ENCODE measurements at places on chromosomes 2 and 18.

GRCh38 chr18:12477606-12478005 is 69.9 kb downstream of the PRELID3A start:
- DNase-seq, result no peak

DNA sequence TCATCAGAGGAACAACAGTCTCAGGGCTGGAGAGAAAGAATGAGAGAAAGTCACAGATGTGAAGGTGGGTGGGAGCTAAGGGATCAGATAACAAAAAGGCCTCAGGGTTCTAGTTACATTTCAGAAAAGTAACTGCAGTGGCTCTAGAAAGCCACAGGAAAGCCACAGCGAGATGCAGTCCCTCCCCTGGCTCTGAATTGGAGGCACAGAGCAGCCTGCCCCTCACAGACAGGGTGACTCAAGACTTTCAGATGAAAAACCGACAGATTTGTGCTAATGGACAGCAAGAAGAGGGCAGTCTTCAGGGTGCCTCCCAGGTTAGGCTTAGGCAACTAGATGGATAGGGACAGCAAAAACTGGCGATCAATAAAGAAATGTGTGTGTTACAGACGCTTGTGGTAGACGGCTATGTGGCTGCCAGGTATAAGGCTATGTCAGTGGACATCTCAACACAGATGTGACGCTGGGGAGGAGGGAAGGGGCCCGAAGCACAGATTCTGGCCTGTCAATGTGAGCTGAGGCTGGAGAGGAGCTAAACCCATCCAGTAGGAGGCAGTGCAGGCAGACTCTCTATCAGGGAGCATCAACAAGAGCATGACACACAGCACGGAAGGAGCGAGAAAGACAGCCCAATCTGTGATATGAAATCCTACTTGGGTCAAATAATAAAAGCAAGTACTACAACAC is 26.2 kb downstream of the UNC50 start:
- DNase-seq, result peak; percentile 14

GRCh38 chr2:17571681-17572080 is 31.2 kb downstream of the VSNL1 start:
- DNase-seq, result peak; percentile 61

GRCh38 chr2:148901142-148901541 is 26.1 kb downstream of the KIF5C start:
- no peak for DNase-seq
